ENCODE measurements at places on chromosomes 12 and 14.

- DNase-seq: peak; percentile 66
These were observed 136.5 kb upstream of the AMIGO2 start for GRCh38 chr12:47216150-47216677.

DNA sequence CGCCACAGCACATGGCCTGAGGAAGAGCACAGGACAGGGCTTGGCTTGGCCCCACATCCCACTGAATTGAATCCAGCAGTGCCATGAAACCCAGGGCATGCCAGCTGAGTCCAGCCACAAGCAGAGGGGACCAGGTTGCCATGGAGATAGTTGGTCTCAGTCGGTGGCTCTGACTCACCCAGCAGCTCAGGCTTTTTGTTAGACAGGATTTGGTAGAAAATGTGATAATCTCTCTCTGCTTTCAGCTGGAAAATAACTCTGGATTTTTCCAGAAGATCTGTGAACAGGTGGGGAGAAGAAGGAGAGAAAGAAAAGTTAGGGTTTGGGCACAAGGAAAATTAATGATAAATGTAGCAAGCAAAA lies 4.8 kb downstream of the MYH7 start:
- DNase-seq: no peak

- DNase-seq: no peak
These were observed 14.8 kb downstream of the RIMKLB start for GRCh38 chr12:8712572-8712971.

GRCh38 chr12:45509187-45509586 lies 220.3 kb upstream of the ARID2 start:
- no peak for DNase-seq

- no peak for DNase-seq
These were observed 1.3 kb downstream of the LRP1-AS start for GRCh38 chr12:57146092-57146491.

DNA sequence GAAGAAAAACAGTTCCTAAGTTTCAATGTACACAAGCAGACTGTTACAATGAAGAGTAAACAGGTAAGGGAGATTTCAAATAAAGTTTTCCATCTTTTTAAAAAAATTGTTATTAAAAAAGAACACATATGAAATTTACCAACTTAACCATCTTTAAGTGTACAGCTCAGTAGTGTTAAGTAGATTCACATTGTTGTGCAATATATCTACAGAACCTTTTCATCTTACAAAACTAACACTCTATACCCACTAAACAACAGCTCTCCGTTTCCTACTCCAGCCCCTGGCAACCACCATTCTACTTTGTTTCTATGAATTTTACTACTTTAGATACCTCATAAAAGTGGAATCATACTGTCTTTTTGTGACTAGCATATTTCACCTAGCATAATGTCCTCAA lies 139.5 kb downstream of the SLC25A21 start:
- no peak for DNase-seq
